ENCODE measurements at places on chromosomes 13 and 19.

GRCh38 chr13:18960637-18961227 is 220.9 kb downstream of the TUBA3C start:
- ATAC-seq: no peak

DNA sequence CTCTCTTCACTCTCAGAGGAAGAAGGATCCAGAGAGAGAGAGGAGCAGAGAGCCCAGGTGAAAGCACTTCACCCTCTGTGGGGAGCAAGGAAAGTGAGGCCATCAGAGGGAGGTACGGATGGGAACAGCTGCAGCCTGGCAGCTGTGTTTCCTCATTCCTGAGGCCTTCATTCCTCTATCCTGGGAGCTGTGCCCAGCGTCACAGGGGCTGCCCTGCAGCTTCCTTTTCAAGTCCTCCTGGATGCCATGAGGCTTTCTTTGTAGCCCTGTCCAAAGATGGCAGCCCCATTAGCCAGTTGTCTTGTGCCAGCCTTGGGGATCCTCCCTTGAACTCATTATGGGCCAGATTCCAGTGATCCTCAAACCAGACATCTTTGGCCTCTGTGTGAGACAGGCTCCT is 76.8 kb upstream of the PCDH8 start:
- ATAC-seq: no peak

- no peak for ATAC-seq
These were observed 20.9 kb downstream of the LIG4 start for GRCh38 chr13:108194435-108194936.

DNA sequence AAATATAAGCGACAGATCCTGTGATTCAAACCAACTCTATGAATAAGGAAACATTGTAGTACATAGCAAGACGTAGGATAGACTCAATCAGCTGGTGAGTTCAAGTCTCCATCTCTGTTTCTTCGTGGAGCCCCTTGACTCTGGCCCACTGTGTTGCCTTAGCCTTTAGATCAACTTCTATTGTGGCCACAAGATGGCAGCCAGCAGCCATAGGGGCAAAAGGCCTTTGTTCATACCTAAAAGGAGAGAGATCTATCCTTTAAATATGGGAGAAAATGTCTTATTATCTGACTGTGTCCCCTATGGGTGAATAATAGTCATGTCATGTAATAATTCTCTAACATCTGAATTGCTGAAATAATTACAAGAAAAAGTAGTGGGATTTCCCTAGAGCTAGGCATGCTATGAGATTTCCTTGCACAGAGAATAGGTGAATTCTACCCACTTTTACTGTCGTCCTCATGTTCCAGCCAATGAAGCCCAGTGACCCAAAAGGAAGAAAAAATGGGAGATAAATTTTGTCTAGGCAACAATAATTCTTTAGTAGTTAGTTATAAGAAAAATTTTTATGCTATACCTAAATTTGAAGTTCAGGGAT is 129.4 kb downstream of the PCDH20 start:
- no peak for ATAC-seq

DNA sequence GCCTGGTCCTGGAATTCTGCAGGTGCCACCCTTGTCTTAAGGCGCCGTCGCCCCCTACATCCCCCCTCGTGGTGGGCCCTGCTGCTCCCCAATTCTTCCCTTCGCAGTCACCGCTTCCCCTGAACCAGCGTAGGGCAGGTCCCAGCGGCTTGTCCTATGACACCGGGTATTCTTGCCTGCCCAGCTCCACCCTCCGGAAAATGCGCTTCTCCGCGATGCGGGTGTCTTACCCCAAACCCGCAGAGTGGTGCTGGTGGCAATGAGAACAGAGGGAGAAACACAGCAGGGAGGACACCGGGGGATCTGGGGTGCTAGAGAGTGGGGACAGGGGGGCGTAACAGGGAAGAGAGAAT is 9.0 kb downstream of the ZNF808 start:
- ATAC-seq: peak; percentile 50

DNA sequence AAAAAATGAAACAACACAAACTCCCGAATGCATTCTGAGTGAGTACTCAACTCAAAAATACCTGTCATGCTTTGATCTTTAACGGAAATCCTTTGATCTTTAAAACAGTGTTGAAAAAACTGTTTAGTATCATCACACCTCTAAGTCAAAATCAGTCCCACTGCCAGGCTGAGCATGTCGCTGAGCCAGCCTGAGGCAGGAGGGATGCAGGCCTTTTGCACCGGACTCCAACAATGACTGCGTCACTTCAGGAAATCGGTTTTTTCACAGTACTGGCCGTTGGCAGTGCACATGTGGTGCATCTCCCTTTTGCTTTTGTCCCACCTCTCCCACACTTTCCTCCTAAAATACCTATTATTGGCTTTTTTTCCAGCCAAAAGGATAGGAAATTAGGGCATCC is 78.2 kb downstream of the SHISA2 start:
- no peak for ATAC-seq

DNA sequence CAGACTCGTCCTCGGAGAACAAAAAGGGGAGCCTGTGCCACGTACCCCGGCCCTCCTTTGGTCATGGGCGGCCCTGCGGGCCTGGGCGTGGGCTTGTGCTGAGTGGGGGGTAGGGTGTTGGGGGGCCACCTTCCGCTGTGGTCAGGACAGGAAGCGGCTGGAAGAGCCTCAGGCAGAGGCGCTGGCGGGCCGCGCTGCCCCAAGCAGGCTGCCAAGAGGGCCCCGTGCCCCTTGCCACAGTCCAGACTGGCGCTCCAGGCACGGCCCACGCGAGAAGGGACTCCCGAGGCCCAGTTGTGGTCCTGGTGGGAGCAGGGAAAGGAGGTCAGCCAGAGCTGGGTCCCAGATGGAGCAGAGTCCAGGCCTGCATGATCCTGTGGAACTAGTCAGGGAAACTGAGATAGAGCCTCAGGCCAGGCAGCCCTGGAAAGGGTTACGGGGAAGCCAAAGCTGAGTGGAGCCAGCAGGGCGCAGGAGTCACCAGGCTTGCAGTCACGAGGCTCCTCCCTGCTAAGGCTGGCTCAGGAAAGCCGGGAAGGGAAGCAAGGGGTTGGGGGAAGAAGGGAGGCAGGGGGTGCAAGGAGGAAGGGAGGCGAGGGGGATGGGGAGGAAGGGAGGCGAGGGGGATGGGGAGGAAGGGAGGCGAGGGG is 135.0 kb downstream of the CRYL1 start:
- peak; percentile 44 for ATAC-seq

DNA sequence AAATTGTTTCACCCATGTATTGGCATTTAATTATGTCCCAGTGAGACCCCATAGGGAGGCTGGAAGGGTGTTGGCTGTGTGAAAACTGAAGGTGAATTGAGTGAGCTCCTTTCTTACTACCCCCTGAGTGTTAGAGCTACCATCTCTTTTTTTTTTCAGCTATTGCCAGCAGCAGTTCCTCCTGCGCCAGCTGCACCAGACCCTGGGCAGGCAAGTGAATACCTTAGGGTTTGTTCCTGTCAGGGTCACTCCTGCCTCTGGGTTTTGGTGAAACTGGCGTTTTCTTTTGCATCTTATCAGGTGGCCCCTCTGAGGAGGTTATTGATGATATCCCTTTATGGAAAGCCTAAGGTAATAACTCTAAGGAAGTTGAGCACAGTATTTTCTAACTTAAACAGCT is 25.5 kb downstream of the CEACAM8 start:
- ATAC-seq: no peak

DNA sequence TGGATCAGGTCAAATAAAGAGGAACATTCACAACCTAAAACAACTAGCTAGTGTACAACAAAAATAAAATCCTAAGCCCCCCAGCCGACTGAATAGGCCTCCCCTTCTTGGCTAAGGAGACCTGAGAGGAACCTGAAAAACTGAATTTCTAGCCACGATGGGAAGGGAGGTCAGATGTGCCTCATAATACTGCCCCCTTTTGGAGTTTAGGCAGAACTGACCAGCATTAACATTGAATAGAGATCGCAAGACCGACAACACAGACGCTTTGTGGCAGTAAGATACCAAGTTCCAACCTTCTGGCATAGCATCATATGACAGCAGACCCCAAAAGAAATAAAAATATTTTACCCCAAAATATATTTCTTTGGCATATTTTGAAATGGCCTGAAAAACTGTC is 15.9 kb downstream of the CBY2 start:
- peak; percentile 67 for ATAC-seq

- ATAC-seq: no peak
These were observed 1.2 kb downstream of the KPNA3 start for GRCh38 chr13:49791315-49791710.

GRCh38 chr13:112441779-112442310 is 65.7 kb downstream of the SPACA7 start:
- ATAC-seq: no peak

GRCh38 chr19:43525836-43526771 is 897 bp downstream of the ETHE1 start:
- peak; percentile 67 for ATAC-seq

- no peak for ATAC-seq
These were observed 2.1 kb upstream of the FDX2 start for GRCh38 chr19:10317857-10318462.

- peak; percentile 68 for ATAC-seq
These were observed 9.7 kb downstream of the PRKACA start for GRCh38 chr19:14107581-14108461.

GRCh38 chr13:20831933-20832332 is 58.2 kb upstream of the EEF1AKMT1 start:
- no peak for ATAC-seq

GRCh38 chr19:18596752-18597157 is 8.2 kb downstream of the REX1BD start:
- peak; percentile 59 for ATAC-seq

- no peak for ATAC-seq
These were observed 76.2 kb downstream of the C13orf42 start for GRCh38 chr13:51034906-51035305.

- no peak for ATAC-seq
These were observed 31.6 kb upstream of the ZNF724 start for GRCh38 chr19:23281663-23282276.

- ATAC-seq: no peak
These were observed 277.7 kb upstream of the ZNF507 start for GRCh38 chr19:32067685-32068084.

DNA sequence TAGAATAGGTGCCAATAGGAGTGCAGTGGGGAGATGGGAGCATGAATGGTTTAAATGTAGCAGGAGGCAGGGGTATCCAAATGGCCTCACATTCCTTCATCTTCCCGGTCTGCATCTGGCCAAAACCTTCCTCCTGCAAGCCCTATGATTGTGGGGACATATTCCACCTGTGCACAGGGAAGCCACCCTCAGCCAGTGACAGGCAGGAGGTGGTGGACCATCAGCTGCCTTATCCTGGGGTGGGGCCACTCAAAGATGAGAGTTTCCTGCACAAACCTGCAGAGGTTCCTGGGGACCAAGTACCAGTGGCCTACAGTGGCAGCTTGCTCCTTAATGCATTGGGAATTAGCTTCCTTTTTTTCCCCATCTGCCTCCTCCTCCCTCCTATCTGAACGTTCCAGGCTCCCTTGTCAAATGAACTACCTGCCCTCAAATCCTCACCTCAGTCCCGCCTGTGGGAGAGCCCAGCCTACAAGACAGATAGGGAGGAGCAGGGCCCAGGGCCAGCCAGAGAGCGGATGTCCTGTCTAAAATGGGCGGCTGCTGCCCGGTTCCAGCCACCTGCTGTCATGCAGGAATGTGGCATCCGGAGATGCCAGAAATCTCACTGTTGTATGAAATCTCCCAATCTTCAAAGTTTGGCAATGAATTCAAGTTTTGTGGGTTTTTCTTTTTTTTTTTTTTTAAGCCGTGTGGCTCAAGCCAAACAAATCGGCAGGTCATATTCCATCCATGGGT is 85.0 kb downstream of the TSHZ3 start:
- ATAC-seq: no peak

GRCh38 chr19:3340340-3340739 is 26.0 kb upstream of the NFIC start:
- no peak for ATAC-seq

- no peak for ATAC-seq
These were observed 17.7 kb upstream of the OLFM2 start for GRCh38 chr19:9953802-9954542.

- ATAC-seq: 0 out of 3 replicates have a peak, but pooled peaks have one; percentile 22
These were observed 17.9 kb upstream of the GAS6 start for GRCh38 chr13:113881614-113882266.

- ATAC-seq: peak; percentile 3
These were observed 1.1 kb upstream of the ZNF444 start for GRCh38 chr19:56139847-56140582.

GRCh38 chr19:16228637-16229321 is 31.1 kb downstream of the AP1M1 start:
- ATAC-seq: no peak

GRCh38 chr13:27813826-27814225 is 21.5 kb downstream of the GSX1 start:
- ATAC-seq: no peak

DNA sequence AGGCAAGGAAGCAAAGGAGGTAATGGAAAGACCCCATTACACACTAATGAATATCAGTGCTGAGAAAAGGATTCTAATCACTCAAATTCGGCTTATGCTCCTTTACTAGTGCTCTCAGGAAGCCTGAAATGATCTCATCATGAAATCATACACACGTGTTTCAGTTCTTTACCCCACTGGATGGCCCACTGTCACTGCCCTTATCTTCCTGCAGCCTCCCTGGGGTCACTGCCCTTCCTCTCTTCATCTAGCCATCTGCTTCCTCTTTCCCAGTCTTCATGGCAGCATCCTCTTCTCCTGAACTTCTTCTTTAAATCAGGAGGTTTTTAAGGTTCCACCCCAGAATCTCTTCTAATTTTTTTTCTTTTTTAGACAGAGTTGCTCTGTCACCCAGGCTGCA is 27.9 kb upstream of the EEF1AKMT1 start:
- no peak for ATAC-seq

GRCh38 chr13:20116213-20116612 is 44.6 kb downstream of the GJA3 start:
- ATAC-seq: no peak

DNA sequence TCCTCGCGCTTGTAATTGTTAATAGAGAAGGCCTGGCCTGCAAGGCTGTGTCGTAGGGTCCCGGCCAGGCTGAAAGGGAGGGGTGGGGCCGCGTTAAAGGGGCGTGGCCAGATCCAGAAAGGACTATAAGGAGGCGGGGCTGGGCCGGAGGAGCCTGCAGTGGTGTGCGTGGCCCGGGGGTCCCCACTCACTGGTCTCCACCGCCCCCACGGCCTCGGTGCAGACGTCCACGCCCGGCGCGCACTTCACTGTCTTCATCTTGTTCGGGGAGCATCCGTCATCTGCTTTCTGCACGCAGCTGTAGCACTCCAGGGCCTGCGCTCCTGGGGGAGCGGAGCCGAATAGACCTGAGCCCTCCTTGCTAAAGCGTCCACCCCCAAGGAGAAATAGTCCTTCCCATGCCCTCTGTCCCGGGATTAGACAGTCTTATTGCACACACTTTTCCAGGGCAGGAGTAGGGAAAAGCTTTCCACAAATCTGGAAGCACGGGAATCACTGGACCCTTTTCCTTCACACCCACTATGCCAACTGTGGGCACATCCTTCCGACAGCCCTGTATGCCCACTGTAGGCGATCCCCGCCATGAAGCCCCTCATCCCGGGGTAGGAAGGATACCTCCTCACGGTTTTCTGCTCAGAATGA is 1.2 kb downstream of the LYPD3 start:
- ATAC-seq: peak; percentile 74

- ATAC-seq: peak; percentile 15
These were observed 885 bp downstream of the MLNR start for GRCh38 chr13:49220856-49221589.

- ATAC-seq: no peak
These were observed 79.0 kb upstream of the ZNF536 start for GRCh38 chr19:30293051-30293785.

Measured in SK-N-SH treated with all-trans-retinoic acid at 6 μM for 48 hours (cell line).